NCI-H2171 treated with DMSO at 0.1 percent for 48 hours (cell line): ENCODE measurements at places on chromosomes 4 and X.

GRCh38 chr4:163693211-163693610, 198.7 kb downstream of the TMA16 start:
- no peak for DNase-seq

GRCh38 chr4:13244444-13244843, 239.7 kb downstream of the RAB28 start:
- no peak for DNase-seq

GRCh38 chrX:133543654-133544053, 128.4 kb upstream of the GPC4 start:
- DNase-seq = no peak

DNA sequence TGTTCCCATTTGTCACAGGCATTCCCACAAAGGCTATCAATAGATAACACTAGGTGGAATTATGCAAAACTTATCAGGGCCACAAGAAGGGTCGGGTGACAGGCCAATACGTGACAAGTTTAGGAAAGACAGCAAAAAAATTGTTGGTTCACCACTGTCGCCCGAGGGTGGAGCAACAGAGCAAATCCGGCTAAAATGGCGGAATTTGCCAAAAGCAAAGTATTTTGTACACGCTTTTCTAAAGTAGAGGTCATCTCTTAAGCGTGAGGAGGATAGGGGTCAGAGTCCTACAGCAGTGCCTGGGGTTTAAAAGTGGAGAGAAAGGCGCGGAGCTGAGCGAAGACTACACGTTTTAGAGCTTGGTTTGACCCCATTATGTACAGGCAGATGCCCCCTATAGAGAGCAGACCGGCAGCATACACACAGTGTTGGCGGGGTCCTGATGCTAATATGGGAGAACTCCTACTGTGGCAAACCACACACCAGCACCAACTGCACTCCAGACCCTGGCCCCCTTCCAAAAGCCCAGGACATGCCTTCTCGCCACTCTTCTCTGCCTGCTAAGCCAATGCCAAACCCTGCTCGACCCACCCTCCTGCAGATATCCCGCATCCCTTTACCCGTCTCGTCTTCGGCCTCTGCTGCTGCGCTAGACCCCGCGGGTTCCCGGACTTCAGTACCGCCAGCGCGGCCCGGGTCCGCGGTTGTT, 733 bp downstream of the CCNA2 start:
- peak; percentile 30 for DNase-seq

DNA sequence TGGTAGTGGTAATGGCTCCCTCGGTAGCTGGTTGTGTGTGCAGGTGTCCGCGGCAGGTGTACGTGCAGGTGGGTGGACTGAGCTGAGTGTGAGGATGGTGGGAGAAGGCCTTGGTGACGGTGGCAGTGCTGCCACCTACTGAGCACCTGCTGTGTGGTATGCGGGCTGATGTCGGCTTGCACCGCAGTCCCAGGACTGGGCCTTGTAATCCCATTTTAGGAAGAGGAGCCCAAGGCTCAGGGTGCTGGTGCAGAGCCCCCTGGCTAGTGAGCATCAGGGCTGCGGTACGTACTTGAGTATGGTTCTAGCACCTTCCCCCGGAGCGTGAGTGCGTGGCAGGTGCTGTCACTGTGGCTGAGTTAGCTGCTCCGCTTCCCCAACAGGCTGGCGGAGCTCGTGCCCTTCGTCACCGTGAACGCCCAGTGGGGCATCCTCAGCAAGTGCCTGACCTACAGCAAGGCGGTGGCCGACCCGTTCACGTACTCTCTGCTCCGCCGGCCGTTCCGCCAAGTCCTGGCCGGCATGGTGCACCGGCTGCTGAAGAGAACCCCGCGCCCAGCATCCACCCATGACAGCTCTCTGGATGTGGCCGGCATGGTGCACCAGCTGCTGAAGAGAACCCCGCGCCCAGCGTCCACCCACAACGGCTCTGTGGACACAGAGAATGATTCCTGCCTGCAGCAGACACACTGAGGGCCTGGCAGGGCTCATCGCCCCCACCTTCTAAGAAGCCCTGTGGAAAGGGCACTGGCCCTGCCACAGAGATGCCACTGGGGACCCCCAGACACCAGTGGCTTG, 5.7 kb upstream of the CPZ start:
- no peak for DNase-seq

- DNase-seq = no peak
Measured at GRCh38 chr4:40475609-40476008, 140.5 kb downstream of the CHRNA9 start.

- DNase-seq = peak; percentile 69
Measured at GRCh38 chr4:115126491-115126890, 13.1 kb upstream of the NDST4 start.

GRCh38 chr4:34950926-34951325, 1293.4 kb downstream of the ARAP2 start:
- DNase-seq = no peak

GRCh38 chr4:16952462-16952871, 54.0 kb upstream of the LDB2 start:
- DNase-seq = no peak

- no peak for DNase-seq
Measured at GRCh38 chrX:45379236-45379635, 178.6 kb upstream of the DIPK2B start.

GRCh38 chr4:128468123-128468989, 180.7 kb upstream of the PGRMC2 start:
- DNase-seq = no peak

DNA sequence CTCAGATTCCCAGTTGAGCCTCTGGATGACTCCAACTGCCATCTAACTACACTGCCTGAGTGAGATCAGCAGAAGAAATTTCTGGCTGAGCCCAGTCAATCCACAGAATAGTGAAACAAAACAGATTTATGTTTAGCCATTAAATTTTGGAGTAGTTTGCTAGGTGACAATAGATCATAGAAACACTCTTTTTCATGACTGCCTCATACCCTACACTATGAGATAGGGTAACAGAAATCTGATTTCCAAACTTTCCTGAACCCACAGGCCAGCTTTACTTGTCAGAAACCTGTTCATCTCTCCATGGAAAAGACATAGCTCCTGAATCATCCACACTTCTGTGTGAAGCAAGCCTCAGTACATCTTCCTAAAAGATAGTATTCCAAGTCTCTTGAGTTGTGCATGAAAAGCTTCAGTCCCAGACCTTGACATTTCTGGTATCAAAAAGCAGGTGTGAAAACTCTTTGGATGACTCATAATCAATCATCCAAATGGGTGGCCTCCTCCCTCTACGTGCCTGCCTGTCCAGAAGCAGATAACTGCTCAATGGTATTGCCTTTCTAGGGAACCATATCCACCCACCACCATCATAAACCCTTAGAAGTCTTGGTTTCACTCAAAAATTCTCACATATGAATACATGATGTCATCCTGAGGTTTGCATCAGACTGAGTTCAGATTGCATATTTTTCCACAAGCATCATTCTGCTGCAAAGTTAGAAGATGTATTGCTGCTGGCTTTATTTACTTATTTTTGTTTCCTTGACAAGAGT, 47.5 kb upstream of the RAP2C start:
- DNase-seq = no peak
